Globus pallidus (tissue), 1 donor: ENCODE measurements at places on chromosomes 12 and 14.

DNA sequence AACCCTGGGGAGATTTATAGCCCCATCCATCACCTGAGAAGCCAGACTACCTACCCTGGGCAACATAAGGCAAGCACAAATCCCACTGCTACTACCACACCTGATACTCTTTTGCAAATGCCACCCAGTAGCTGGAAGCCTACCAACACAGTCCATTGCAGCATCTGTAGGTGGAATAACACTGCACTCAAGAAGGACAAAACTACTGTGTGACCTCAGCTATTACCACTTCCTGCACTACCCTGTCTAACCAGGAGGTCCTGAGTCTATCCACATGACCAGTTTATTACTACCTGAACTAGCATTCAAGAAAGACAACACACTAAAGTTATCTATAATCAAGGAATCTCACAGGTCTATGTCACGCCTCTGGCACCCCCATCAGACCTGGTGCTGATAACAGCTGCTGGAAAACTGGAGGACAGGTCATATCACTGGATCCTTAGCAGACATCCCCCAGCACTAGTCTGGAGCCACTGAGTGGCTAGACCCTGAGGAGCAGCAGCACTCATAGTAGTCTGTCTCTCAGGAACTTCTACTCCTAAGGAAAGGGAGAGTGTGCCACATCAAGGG lies 2.9 kb upstream of the CLEC1A start:
- no peak for DNase-seq

DNA sequence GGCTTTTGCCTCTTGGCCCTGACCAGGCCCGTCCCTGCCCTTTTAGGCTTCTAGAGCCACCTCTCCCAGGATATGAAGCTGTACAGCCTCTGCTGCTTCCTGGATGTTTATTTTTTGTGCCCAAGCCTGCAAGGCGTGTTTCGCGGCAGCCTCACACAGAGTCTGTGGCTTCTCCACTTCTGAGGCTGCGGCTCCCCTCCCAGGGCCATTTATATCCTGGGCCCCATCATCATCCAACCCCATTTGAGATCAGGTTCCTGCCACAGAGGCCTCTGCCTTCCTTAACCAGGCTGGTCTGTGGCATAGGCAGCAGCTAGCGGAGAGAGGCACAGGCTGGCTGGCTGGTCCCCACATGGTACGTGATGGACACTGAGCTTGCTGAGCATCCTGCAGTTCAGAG lies 114.1 kb upstream of the PWP1 start:
- DNase-seq: no peak

DNA sequence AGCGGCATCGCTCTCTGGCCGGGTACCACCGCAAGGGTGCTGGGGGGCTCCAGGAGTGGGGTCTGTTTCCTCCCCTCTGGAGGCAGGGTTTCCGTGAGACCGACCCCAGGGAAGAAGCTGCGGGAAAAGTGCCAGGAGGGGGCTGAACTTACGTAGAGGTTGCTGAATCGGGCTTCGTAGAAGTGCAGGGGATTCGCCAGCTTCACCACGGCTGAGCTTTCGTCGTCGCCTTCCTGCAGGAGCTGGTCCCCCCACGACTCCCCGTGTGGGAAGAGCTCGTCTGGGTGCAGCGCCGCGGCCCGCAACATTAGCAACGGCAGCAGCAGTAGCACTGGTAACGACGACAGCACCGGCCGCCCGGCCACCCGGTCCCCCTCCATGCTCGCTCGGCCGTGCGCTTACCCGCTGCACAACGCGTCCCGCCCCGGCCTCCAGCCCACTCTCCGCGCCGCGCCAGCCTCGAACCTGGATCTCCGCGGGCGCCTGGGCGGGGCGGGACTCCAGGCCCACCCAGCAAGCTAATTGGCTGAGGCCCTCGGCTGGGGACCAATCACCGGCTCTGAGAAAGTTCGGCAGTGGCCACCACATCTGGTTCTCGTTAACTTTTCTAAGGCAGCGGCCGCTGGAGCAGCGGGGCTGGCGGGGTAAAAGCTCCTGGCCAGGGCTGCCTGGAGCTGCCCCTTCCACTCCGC lies at the start of gene NID2:
TSS of gene NID2 (minus strand) at position 445 of the 692 bp plus-strand sequence. CDS start at position 380, 65 bp downstream.
- peak; percentile 64 for DNase-seq

DNA sequence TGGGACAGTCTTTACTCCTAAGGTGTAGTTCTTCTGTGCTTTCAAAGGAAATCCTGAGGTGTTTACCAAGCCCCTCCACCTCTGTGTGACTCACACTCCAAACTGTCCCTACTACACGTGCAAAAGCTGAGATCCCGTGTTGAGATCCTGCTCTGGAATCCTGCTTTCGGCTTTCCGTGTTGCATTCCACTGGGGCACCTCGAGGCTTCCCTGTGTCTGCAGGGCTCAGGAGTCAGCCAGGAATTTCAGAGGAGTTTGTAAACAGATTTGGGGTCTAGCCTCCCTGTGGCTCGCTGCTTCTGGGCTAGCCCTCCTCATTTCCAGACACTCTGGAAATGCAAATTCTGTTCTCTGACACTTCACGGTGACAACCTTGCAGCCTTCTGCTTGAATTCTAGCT lies 48.4 kb downstream of the CACNA2D4 start:
- no peak for DNase-seq

GRCh38 chr12:103639983-103640382 lies 52.9 kb downstream of the STAB2 start:
- DNase-seq: no peak

DNA sequence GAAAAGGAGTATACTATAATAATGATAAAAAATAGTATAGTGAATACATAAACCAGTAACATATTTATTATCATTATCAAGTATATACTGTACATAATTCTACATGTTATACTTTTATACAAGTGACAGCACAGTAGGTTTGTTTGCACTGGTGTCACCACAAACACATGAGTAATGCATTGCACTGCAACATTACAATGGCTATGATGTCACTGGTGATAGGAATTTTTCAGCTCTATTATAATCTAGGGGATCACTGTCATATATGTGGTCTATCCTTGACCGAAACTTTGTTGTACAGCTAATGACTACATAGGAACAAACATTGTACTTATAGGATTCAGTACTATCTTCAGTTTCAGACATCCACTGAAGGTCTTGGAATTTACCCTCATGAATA lies 165.8 kb upstream of the SYT1 start:
- DNase-seq: no peak

DNA sequence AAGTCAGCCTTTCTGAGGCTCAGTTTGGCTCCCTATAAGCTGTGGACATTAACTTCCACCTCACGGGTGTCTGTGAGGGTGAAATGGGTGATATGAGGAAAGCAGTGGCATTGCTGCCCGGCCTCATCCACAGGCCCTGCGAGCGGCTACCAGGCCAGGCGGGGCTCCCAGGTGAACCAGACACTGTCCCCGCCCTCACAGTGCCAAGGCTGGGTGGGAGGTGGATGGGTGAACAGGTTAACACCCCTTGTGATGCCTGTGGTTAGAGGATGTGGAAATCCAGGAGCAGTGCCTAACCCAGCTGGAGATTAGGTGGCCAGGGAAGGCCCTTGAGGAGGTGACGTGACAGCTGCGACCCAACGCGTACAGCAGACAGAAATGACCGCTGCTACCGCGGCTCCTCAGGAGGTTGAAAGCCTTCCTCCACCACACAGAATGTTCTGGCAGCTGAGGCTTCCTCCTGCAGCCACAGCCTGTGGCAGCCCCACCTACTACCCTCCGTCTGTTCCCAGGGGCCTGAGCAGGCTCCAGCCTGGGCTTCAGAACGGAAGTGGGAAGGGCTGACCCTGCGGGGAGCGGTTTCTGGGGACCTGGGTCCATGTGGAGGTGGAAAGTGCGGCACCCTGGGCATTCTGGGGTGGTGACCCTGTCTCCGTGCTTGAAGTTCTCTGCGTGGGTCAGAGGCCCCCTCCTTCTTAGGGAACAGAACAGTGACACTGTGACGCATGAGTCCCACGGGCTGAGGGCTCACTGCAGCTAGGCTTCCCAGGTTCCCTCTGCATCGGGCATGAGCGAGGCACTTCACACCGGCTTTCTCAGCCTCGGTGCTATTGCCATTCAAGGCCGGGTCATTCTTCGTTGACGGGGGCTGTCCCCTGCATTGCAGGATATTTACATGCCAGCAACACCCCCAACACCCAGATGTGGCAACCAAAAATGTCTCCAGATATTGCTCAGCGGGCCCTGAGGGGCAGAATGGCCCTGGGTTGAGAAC lies 9.7 kb downstream of the MMAB start:
- DNase-seq: no peak

DNA sequence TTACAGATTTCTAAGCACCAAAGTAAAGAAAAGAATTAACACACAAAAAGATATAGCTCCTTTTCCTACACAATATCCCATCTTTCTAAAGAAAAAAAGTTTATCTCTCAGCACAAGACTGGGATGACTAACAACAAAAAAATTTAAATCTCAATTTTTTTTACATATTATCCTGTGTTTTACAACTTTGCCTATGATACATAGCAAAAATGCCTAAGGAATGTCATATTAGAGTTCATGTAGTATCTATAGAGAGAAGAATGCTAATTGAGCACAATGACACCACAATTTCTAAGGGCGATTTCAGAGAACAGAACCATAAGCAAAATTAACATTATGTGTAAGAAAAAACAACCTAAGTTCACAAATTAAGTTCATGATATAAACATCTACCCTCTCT lies 16.3 kb downstream of the C2CD5 start:
- no peak for DNase-seq

- DNase-seq: peak; percentile 78
These were observed 65.0 kb downstream of the SETD3 start for GRCh38 chr14:99415496-99416281.

GRCh38 chr12:46383654-46384450 lies 11.3 kb upstream of the SLC38A2 start:
- peak; percentile 88 for DNase-seq

GRCh38 chr12:87935216-87935615 lies 94.0 kb downstream of the C12orf50 start:
- DNase-seq: no peak

DNA sequence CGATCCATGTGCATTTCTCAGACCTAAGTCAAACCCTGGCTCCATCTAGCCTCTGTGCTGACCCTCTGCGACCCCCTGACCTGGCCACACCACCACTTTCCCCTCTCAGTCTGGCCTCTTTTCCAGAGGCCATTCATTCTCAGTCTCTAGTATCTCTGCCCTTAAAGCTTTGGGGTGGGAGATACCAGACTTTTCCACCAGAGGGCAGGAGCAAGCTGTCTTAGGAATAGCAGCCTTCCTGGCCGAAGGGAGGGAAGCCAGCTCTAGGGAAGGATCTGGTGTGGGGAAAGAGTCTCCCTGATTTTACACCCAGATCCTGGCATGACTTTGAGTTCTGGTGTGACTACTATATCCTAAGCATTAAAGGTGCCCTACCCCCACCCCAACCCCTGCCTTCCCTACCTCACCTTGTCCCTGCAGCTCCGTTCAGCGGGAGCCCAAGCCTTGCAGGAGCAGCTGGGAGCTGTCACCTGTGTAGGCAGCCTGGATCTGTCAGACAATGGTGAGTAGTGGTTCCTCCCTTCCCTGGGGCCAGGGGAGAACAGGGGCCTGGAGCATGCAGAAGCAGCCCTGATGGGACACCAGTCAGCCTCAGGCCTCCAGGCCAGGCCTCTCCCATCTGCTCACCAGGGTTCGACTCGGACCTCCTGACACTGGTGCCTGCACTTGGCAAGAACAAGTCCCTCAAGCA lies 6.6 kb downstream of the CARMIL3 start:
- DNase-seq: peak; percentile 81

- no peak for DNase-seq
These were observed 227.5 kb downstream of the MON2 start for GRCh38 chr12:62694116-62694515.

DNA sequence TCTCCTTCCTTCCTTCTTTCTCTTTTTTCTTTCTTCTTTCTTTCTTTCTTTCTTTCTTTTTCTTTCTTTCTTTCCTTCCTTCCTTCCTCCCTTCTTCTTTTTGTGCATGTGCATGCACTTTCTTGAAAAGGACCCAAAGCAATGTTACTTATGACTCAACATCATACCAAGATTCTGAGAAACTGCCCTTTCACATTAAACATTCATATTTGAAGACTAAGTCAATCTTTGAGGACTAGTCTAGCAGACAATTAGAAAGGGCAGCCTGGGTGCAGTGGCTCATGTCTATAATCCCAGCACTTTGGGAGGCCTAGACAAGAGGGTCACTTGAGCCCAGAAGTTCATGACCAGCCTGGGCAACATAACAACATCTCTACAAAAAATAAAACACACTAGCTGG lies 212.8 kb upstream of the KITLG start:
- DNase-seq: no peak

- no peak for DNase-seq
These were observed 110.3 kb downstream of the DICER1 start for GRCh38 chr14:95046711-95047681.

GRCh38 chr12:84619053-84619571 lies 293.5 kb downstream of the SLC6A15 start:
- DNase-seq: no peak

DNA sequence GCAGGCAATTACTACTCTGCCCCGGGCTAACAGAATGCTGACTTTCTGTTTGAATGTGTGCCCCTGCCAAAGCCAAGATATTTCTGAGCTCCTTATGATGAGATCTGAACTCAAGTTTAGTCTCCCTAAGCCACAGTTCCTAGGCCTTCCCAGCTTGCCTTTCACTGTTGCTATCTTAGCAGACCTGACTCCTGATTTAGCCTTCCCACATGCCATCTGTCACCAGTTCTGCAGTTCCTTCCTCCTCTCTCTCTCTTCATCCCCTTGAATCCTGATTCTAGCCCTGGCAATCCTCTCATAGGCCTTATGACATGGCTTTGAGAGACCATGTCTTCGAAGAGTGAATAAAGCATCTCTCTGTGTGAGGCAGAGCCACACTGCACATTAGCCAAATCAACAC lies 12.5 kb upstream of the SAMD4A start:
- no peak for DNase-seq

DNA sequence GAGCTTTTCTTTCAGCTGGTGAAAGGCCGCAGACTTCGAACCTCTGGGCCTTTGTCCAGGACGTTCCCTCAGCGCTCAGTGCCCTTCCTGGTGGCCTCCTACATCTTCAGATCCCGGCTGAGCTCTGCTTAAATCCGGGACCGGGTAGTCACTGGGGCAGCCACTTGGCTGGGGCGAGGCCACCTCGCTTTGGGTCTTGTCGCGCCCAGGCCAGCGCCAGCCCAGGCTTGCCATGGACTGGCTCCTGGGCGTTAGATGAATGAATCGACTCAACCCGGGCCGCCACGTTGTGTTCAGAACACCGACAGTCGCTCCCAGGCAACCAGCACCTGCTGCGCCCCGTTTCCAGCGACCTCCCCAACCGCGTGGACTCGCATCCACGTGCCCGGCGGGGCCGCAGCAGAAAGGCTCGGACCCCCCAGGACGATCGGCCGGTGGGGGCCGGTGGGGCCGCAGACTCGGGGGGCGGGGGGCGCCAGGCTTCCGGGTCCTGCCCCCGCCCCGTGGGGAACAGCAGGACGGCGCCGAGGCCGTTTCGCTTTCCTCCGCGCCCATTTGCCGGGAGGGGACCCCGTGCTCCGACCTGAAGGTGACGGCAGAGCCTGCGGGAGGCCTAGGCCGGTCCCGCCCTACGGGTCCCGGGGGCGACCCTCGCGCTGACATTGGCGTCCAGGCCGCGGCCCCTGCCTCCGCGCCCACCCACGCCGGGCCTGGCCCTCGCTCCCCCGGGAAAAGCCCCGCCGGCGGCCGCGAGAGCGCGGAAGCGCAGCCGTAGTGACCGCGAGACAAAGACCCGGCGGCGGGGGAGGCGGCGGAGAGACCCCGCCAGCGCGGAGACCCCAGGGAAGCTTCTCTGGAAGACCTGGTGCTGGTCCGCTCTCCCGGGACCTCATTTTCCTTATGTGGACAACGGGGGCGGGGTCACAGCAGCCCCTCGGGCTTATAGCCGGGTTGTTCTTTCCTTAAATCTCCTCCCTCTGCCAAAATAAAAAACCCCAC lies 37.3 kb upstream of the RCOR1 start:
- DNase-seq: no peak
